Activated CD4-positive, alpha-beta T cell treated with anti-CD3 and anti-CD28 coated beads, Interleukin-2, amount 50 U/mL, for 24 hours (primary cell): ENCODE measurements at places on chromosomes 3 and 15.

DNA sequence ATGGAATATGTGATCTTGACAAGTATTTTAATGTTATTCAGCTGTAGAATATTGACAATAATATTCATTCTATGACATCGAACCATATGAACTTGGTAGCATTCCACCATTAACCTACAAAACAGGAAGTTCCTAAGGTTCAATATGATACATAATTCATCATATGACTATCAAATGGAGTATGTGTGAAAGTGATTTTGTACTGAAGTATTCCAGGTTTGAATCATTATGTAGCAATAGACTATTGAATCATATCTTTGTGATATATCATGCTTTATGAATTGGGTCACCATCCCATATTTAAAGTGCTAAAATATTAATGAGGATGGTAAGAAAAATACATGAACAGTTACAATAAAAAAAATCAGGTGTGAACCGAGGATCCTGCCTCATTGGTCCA, 95.1 kb downstream of the TP63 start:
- DNase-seq = no peak

DNA sequence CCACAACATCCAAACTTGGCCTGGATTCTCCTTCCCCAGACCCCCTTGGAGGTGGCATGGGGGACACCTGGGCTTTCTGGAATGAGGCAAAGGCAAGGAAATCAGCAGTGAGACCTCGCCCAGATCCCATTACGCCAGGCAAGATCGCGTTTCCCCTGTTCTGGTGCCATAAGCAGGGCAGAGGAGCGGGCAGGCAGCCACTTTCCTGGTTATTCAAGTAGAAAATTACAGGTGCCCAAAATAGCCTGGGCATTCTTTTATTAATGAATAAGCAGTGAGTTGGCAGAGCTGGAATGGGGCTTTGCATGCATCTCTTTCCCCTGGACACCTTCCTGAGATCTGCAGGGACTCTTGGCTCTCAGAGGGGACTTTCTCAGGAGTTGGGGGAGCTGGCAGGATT, 31.5 kb upstream of the FAM107A start:
- no peak for DNase-seq

GRCh38 chr15:38944536-38944935, 379.9 kb upstream of the RASGRP1 start:
- no peak for DNase-seq

GRCh38 chr3:45515999-45516725, 78.4 kb upstream of the LIMD1 start:
- no peak for DNase-seq

DNA sequence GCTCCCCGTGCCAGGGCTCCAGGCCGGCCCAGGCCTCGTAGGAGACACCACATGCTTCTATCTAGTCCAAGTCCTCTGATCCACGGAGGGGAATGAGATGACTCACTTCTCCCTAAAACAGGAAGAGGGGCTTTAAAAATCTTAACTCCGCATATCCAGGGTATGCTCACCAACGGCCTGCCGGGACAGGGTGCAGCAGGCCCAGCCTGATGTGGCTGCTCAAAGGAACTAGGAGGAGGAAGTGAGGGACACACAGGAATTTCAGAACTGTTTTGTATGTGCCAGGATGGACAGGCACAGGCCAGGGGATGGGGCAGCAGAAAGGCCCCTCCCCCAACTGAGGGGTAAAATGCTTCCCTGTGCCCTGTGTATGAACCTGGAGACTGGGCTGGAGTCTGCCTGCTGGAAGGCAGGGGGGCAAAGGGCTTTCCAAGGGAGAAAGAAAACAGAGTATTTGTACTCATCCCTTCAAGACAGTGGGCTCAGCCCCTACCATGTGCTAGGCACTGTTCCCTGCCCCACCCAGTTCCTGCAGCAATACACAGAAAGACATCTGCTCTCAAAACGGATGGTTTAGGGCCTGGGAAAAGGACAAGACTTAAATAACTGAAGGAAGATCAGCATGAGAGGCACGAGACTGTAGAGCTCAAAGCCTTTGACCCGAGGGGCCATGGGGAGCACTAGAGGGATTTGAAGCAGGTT, 22.1 kb downstream of the CHDH start:
- DNase-seq = no peak
